ENCODE measurements at places on chromosomes 7 and 10.

DNA sequence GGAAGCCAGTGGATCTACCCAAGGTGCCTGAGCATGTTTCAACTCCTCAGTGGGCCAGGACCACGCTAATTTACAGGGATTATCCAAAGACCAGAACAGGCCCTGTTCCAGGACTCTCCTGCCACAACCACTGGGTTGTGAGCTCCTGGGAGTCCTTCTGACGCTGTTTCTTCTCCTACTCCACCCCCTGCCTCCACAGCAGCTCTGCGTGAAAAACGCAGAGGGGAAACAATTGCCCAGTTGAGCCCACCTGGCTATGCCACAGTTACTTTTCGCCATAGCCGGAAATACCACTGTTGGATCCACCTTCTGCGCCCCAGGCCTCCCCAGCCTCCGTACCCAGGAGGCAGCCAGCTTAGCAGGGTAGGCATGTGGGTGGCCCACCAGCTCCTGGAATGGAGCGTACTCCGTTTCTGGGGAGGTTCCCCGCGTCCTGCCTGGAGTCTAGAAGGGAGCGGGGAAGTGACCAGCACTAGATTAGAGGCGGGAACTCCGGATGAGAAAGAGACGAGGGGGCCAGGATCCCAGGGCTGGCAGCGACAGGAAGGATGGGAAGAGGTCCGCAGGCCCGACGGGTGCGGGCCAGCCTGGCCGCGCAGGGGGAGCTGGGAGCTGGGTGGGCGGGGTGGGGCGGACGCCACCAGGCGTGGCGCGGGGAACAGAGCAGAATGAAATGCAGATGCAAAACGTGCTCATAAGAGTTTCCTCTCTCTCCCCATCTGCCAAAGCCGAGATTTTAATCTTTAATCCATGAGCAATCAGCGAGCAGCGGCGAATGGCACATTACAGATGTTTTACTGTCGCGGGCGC lies 32.1 kb upstream of the PAX2 start:
- DNase-seq: no peak

DNA sequence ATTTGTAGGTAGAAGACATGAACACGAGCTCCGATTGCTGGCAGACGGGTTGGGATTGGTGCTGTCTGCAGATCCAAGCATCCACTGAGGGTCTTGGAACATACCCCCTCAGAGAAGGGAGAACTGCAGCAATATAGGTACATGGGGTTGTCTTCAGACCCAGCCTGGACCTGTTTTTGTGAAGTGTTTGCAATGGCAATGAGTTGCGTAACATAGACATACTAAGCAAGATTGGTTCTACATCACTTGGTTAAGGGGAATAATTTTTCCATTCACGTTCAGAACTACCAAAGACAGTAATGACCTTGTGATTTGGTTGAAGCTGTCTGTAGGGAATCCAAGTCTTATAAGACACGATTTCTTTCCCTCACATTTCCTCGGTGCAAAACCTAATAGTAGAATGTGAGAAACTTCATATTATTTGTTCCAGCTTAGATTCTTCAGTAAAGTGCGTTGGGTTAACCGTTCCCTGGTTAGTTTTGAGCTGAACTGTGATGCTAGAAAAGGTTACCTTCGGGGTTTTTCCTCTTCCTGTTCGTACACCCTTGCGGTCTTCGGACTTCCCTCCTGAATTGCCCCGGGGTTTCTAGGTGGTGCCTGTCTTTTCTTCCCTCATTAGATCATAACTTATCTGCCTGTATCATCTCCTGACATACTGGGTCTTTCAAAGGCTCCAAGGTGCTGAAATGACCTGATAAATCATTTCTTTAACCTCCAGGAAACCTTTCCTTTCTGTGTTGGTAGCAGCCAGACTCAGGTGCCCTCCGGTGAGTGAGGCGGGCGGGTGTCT lies 14.4 kb downstream of the PROSER2 start:
- no peak for DNase-seq

GRCh38 chr7:73341877-73342276 lies 13.9 kb downstream of the FKBP6 start:
- DNase-seq: no peak

- DNase-seq: no peak
These were observed 59.2 kb downstream of the CLEC2L start for GRCh38 chr7:139582671-139583155.

GRCh38 chr7:154996756-154997155 lies 6.2 kb downstream of the PAXIP1 start:
- DNase-seq: no peak

DNA sequence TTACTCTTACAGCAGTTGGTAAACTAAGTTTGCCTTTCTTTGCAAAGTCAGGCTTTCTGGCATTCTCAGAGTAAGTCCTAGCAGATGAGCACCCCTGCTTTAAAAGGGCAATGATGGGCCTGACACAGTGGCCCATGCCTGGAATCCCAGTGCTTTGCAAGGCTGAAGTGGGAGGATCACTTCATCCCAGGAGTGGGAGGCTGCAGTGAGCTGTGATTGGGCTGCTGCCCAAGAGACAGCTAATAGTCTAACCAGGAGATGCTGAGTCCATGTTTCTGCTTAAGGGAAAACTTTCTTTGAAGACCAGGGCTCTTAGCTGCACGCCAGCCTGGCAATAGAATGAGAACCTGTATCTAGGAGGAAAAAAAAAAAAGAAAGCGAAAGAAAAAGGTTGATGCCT lies 100.2 kb upstream of the MPP7 start:
- DNase-seq: no peak

DNA sequence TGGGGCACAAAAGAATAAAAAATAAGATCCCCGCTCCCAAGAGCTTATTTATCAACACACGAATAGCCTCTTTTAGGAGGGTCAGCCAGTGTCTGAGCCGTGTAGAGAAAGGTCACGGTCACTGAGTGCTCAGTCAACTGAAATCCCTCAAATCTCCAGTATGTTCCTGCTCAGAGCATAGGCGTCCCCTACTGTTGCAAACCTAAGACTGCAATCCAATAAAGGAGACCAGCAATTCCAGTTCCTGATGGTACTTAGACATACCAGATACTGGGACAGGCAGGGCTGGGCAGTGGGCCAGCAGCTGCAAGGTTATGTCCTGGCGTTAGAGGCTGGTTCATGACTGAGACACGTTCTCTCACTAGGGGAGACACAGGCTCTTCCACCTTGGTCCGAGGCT lies 93.6 kb downstream of the CACNB2 start:
- peak; percentile 87 for DNase-seq

- no peak for DNase-seq
These were observed 45.8 kb downstream of the EXOC6 start for GRCh38 chr10:92894081-92894655.

- DNase-seq: no peak
These were observed 72.6 kb downstream of the KCNMA1 start for GRCh38 chr10:77564731-77565589.

GRCh38 chr10:101902820-101903145 lies 59.2 kb upstream of the KCNIP2 start:
- DNase-seq: no peak

DNA sequence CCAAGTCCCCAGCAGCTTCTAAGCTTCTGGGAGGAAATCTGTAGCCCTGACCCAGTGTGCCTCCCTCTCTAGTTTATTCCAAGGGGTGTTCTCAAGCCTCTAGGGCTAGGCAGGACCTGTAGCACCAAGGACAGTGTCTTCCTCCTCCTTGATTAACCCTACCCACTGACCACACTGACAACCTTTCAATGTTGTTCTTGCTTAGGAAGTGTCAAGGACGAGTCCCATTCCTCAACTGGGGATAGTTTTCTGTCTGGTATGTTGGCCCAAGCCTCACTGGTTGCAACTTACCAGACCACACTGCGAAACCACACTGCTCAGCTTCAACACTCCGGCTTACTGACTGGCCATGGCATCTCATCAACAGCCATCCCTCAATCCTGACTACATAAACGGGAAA lies 100.0 kb downstream of the RNF216 start:
- no peak for DNase-seq

DNA sequence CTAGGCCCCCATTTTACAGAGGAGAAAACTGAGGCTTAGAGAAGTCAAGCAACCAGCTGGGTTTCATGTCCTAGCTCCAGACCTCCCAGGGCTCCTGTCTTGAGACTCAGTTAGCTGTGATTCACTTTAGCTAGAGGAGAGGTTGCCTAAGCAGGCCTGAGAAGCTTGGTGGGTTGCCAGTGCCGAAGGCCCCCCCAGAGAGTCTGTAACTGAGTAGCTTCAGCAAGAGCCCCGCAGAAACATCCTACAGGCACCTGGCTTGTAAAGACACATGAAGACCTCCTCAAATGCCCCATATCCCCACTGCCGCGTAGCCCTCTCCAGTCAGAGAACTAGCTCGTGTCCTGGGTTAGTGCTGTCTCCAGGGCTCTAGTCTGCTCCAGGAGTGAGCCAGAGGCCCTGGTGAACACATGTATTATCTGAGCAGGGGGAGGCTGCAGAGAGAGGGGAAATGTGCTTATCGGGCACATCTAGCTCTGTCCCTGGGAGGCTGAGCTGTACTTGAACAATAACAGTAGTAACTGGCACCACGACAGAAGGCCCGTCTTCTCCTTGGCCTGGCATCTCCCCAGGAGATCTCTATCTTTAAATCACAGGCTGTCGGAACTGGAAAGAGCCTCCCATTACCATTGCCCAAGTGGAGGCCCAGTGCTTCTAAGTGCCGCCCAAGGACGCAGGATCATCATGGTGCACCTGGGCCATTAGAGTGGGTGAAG lies 28.9 kb downstream of the UNC5B start:
- no peak for DNase-seq

- no peak for DNase-seq
These were observed 217.6 kb upstream of the TMEM229A start for GRCh38 chr7:124250297-124251034.

DNA sequence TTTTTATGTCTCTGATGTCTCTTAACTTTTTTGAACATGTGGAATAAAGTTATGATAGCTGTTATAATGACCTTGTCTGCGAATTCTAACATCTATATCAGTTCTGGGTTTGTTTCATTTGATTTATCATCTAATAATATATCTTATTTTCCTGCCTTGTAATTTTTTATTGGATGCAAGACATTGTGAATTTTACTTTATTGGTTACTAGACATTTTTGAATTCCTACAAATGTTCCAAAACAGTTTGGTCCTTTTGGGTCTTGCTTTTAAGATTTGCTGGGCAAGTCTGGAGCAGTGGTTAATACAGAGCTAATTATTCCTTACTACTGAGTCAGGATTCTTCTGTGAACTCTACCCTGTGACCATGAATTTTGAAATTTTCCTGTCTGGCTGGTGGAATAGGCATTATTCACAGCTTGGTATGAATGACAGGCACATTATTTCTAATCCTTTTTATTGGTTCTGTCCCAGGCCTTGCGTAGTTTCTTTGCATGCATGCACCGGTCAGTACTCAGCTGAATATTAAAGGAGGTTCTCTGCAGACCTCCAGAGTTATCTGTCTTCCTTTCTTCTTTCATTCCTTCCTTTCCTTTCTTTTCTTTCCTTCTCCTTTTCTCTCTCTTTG lies 9.0 kb downstream of the CUTC start:
- DNase-seq: no peak

DNA sequence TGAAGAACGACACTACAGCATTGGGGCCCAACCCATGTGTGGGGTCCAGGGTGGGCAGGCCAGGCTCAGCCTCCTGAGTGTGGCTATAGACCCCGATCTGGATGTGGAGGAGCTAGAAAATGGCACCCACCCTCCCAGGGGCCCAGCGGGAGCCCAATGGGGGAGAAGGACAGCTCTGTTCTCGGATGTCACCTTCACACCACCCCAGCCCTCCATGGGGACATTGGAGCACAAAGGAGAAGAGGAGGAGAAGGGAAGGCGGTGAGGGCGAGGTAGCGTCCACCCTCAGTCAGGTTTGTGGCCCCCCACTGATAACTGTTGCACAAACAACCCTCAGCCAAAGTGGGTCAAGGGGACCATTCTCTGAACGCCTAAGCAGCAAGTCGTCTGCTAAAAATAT lies 509.3 kb downstream of the GRID1 start:
- DNase-seq: no peak

DNA sequence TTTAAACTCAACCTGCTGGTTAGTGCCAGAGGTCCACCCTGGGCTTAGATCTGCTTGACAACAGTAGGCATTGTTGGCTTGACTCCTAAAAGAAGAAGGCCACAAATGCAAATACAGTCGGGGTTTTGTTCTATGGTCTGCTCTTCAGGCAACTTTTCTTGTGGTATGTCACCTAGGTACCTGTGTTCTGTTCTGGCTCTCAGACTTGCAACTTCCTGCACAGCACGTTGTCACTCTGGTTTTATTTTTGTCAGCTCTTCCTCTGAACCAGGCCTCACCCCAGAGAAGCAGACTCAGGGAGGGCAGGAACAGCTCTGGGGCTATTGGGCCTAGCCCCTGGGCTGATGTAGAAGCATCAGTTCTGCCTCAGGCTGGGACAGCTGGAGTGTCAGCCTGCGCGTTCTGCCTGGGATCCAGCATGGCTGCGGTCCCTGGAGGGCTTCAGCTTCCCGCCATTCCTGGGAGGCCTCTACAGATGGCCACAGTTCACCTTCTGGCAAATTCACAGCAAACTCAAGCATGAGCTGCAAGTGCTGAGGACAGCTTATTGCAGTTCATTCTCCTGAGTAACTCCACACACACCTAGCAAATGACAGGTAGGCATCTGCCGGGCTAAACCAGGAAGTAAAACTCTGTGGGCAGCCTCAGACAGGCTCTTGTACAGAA lies 11.0 kb upstream of the PDCD4 start:
- no peak for DNase-seq

DNA sequence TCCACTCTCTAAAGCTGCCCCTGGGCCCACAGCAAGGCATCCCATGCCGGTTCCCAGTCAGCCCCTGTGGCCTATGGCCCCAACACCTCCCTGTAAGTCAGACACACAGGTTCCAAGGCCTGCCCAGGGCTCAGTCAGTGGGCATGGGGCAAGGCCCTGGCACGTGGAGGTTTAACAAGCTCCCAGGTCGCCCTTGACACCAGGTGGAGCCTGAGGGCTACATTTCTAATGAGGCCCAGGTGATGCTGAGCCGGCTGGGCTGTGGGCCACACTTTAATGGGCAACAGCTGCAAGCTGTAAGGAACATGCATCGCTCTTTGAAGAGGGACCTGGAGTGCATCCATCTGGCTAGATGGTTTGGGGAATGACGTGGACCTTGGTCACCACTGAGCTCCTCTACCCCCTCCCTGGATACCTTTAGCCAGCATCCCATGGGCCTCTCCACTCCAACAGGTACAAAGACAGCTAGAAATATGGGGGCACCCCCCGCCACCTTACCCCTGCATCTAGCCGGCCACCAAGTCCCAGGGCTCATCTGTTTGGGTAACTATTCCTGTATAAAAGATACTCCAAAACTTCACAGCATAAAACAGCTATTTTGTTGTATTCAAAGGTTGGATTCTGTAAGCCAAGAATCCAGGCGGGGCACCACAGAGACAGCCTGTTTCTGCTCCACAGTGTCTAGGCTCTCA lies 122.5 kb downstream of the OAT start:
- DNase-seq: no peak
